ENCODE measurements at places on chromosomes 4 and X. TPM values are rescaled to one million over a fixed set of nuclear protein-coding genes. Genes with fewer than 3 reads are reported as not detected.

- DNase-seq = no peak
Measured at GRCh38 chr4:83589279-83589678, 53.4 kb downstream of the GPAT3 start.

GRCh38 chr4:5842456-5842855 lies 50.4 kb downstream of the CRMP1 start:
- no peak for DNase-seq

GRCh38 chr4:16035843-16036242 lies 48.0 kb downstream of the PROM1 start:
- DNase-seq = no peak

- no peak for DNase-seq
Measured at GRCh38 chrX:68059469-68059868, 373.8 kb downstream of the OPHN1 start.

SPATA4 gene
- 1.8 TPM for total RNA-seq

SLC16A2 gene
- 16.5 TPM for total RNA-seq

TCEAL3 gene
- total RNA-seq = 70.8 TPM

Data from dorsolateral prefrontal cortex (tissue), 122 donors.